Stimulated activated CD8-positive, alpha-beta memory T cell treated with anti-CD3 and anti-CD28 coated beads, Interleukin-4, amount 100 ng/mL, for 4 hours (primary cell): ENCODE measurements at places on chromosomes 2 and 18.

DNA sequence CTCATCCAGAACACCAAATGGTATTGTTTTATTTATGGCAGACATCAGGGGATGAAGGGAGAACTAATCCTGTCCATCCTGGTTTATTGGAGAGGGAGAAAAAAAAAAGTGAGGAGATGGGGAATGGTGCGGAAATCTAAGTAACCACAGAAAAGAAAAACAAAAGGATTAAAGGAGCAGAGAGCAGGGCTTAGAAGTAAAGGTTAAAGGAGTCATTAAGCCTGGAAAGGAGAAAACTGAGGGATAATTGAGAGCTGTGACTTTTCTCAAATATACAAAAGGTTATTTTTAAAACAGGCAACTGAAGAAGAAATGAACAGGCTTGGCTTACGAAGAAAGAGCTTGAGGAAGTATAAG, 127.2 kb upstream of the PPP1CB start:
- DNase-seq = no peak

- DNase-seq = no peak
Observed at GRCh38 chr2:189609423-189609816, 28.8 kb upstream of the SLC40A1 start.

DNA sequence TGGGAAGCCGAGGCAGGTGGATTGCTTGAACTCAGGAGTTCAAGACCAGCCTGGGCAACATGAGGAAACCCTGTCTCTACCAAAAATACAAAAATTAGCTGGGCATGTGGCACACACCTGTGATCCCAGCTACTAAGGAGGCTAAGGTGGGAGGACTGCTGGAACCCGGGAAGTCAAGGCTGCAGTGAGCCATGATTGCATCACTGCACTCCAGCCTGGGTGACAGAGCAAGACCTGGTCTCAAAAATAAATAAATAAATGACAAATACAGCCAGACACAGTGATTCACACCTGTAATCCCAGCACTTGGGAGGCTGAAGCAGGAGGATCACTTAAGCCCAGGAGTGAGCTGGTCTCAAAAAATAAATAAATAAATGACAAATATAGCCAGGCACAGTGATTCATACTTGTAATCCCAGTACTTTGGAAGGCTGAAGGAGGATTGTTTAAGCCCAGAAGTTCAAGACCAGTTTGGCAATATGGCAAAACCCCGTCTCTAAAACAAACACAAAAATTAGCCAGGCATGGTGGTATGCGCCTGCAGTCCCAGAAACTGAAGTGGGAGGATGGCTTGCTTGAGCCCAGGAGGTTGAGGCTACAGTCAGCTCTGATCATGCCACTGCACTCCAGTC, 6.2 kb downstream of the KANSL3 start:
- DNase-seq = no peak

GRCh38 chr2:105557021-105557920, 158.4 kb upstream of the FHL2 start:
- DNase-seq = no peak

- DNase-seq = no peak
Observed at GRCh38 chr2:64354857-64355680, 98.9 kb upstream of the LGALSL start.

DNA sequence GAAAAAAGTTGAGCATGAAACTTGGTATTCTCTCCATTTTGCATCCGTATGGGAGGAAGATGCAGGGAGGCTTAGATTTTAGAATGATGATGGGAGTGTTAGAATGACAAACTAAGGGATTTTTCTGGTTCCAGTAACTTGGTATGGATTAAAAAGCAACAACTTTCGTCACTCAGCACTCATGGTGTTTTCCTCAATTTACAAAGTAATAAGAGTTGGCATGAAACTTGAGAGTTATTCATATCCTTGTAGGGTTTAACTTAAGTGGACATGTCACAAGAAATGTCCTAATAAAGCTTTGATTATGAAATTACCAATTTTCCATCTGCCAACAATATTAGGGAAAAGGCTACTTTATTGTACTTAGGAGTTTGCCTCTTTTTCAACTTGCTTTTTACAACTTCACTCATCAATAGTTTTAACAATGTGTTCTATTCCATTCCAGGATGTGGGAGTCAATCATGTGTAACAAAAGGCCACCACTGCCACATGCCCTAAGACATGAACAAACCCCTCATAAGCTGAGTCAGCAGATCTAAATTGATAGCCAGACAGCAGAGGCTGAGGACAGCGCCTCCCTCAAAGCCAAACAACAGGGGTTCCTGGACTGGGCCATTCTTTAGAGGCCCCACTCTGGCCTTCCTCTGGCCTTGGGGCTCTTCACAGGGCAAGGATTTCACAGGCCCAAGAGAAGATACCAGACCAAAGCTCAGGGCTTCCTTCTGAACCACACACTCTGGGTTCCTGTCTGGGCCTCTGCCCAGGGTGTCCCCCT, 265.8 kb downstream of the TNS1 start:
- no peak for DNase-seq

DNA sequence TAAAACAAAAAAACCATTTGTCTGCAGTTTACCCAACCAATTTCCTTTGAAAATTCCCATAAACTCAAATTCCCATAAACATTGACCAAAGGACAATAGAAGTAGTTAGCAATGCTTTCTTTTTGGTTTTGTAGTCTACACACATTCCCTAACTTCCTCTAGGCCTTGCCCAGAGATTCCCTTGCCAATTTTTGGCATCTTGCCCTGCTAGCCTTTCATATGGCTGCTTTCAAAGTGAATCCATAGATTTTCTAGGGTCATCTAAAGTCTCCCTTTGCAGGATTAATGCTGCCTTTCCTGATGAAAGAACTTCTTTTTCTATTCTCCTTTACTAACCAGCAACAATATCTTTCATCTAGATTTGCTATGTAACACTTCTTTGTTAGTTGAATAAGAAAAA, 33.4 kb downstream of the THSD7B start:
- DNase-seq = no peak

DNA sequence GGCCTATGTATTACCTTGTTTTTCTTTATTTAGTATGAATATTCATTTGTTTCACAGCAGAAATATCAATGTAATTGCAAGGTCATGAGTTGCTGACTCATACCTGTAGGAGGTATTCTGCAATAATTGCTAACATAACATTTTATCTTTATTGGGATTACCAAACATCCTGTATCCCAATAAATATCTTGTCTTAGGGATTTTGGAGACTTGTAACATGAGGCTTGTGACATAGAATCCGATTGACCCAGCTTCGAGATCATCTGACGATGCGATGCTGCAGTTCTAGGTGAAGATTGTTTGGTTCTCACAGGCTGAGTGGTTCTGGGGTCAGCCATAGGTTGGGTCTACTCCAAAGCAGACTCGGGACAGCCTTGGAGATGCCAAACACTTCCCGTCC, 133.4 kb upstream of the RND3 start:
- no peak for DNase-seq

GRCh38 chr2:16999347-17000183, 333.9 kb upstream of the CYRIA start:
- no peak for DNase-seq

DNA sequence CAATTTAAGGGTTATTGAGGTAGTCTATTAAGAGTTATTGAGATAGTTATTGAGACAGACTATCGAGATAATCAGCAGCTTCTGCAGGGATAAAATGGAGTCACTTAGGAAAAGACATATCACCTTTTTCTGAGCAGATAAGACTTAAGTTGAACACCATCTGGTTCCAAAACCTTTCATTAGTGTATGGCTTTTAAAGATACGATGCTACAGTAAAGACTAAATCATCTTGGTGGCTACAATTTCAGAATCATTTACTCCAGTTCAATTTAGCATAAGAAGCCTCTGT, 68.6 kb upstream of the DNAJC10 start:
- no peak for DNase-seq

DNA sequence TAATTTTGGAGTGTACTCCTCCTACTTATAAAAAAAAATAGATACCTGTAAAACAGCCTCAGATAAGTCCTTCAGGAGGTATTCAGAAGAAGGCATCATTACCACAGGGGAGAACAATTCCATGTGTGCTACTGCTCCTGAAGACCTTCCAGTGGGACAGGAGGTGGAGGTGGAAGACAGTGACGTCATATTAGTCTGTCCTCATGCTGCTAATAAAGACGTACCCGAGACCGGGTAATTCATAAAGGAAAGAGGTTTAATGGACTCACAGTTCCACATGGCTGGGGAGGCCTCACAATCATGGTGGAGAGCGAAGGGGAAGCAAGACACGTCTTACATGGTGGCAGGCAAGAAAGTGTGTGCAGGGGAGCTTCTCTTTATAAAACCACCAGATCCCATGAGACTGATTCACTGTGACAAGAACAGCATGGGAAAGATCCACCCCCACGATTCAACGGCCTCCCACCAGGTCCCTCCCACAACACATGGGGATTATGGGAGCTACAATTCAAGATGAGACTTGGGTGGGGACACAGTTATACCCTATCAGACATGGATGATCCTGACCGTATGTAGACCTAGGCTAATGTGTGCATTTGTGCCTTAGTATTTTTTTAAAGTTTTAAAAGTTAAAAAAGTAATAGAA, 98.4 kb downstream of the NDUFA10 start:
- DNase-seq = no peak

- DNase-seq = no peak
Observed at GRCh38 chr2:17805166-17805565, 11.1 kb upstream of the MSGN1 start.

- DNase-seq = no peak
Observed at GRCh38 chr2:8346208-8346607, 335.6 kb upstream of the ID2 start.

GRCh38 chr2:58336416-58336815, 95.3 kb upstream of the FANCL start:
- no peak for DNase-seq

DNA sequence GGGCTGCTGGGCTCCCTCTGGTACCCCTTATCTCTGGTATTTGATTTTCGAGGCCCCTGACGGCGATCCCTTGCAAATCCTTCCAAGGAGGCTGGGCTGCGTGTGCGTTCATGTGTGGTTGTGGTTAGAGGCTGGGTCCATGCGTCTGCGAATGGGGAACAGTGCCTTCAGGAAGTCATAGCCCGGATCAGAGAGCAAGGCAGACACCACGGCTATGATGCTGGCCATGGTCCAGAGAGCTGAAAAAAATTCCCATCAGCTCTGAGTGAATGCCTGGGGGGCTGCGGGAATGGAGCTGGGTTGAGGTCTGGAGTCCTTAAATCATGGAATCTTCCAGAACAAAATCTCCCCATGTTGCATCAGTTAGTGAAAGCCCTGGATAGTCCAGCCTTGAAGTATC, 145.5 kb downstream of the ACKR3 start:
- DNase-seq = no peak

DNA sequence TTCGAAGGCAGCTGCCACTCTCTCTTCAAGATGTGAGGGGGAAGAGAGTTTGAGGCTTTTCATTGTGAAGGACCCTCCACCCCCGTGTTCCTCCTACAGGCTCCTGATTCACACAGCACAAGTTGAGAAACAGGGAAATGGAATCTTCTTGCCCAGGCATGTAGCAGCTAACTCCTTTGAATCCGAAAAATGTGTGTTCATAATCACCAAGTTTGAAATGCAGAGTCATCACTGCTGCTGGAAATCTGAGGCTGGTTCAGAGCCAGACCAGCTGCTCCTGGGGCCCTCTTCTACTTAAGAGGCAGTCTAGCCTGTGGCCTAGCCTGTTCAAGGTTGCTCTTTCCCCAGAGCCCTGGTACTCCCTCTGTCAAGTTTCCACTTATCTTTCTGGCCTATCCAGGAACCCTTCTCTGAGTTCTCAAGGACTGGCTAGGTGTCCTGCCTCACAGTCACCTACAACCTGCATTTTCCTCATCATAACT, 166.4 kb downstream of the TMEM247 start:
- DNase-seq = no peak

DNA sequence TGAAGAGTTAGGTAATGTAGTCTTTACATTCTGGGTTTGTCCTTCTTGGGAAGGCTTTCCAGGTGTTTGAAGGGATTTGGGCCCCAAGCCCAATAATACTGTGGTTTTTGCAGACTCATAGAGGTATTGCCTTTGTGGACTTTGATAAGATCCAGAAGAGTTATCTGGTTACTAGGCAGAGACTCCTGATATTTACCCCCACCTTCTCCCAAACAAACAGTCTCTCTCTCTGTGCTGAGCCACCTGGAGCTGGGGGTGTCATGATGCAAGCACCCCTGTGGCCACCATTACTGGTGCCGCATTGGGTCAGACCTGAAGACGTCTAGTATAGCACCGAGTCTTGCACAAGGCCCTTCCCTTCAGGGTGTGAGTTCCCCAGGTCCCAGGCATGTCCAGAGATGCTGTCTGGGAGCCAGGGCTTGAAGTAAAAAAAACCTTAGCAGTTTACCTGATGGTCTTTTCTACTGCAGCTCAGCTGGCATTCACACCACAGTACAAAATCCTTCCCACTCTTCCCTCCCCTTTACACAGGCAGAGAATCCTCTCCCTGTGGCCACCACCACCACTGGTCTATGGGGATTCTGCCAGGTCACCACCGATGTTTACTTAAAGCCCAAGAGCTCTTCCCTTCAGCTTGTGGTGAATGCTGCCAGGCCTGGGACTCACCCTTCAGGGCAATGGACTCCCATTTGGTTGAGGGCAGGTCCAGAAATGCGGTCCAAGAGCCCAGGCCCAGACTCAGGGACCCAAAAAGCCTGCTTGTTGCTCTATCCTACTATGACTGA, 22.2 kb upstream of the FAM228A start:
- no peak for DNase-seq

- no peak for DNase-seq
Observed at GRCh38 chr2:85697716-85698115, 3.6 kb downstream of the GNLY start.

- no peak for DNase-seq
Observed at GRCh38 chr2:190802129-190802528, 78.5 kb upstream of the GLS start.

GRCh38 chr2:3672861-3673678, 15.1 kb downstream of the ALLC start:
- no peak for DNase-seq

DNA sequence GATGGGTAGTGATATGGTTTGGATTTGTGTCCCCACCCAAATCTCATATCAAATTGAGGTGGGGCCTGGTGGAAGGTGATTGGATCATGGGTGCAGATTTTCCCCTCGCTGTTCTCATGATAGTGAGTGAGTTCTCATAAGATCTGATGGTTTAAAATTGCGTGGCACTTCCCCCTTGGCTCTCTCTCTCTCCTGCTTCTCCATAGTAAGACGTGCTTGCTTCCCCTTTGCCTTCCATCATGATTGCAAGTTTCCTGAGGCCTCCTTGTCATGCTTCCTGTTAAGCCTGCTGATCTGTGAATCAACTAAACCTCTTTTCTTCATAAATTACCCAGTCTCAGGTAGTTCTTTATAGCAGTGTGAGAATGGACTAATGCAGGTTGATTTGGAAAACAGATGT, 223.2 kb upstream of the APCDD1 start:
- no peak for DNase-seq
